Activated naive CD8-positive, alpha-beta T cell treated with anti-CD3 and anti-CD28 coated beads for 36 hours (primary cell): ENCODE measurements at places on chromosomes 11 and 22. TPM values are rescaled to one million over a fixed set of nuclear protein-coding genes. Genes with fewer than 3 reads are reported as not detected.
A peak's percentile ranks its signal among the peaks of the same experiment; 100 is the strongest.

HEPN1 gene
- total RNA-seq: not detected

PGA5 gene
- total RNA-seq: not detected

ELFN2 gene
- 0.20 TPM for total RNA-seq

TOM1 gene
- total RNA-seq: 13.9 TPM

BTBD10 gene
- total RNA-seq: 18.6 TPM

C22orf42 gene
- not detected for total RNA-seq

HINFP gene
- 20.3 TPM for total RNA-seq

MS4A3 gene
- total RNA-seq: not detected

DNA sequence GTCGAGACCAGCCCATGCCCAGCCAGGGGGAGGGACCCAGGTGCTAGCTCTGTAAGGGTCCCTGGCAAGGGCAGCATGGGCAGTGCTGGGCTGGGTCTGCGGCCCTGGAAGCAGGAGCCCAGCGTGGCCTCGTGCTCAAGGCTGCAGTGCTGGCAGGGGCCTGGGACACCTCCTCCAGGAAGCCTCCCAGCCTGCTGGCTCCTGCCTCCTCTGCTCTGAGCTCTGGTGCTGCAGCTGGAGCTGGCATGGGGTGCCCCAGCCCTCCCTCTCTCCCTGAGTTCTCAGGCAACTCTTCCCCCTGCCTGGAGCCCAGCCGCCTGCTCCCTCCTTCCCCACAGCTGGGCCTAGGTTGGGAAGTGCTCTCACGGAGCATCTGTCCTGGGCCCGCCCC lies 6.8 kb downstream of the INS start:
- no peaks in the 10 kb centered on the region for H3K36me3 ChIP-seq
- no peak overlapping the region for H3K27ac ChIP-seq
- no peak overlapping the region for H3K4me3 ChIP-seq
- peaks cover 21% of the 10 kb centered on the region for H3K27me3 ChIP-seq
- DNase-seq: no peak

- no peaks in the 10 kb centered on the region for H3K36me3 ChIP-seq
- H3K27me3 ChIP-seq: peaks cover 54% of the 10 kb centered on the region
- H3K27ac ChIP-seq: no peak overlapping the region
- H3K4me3 ChIP-seq: no peak overlapping the region
- DNase-seq: no peak
Measured at GRCh38 chr11:121210445-121211080, 82.0 kb upstream of the SC5D start.

DNA sequence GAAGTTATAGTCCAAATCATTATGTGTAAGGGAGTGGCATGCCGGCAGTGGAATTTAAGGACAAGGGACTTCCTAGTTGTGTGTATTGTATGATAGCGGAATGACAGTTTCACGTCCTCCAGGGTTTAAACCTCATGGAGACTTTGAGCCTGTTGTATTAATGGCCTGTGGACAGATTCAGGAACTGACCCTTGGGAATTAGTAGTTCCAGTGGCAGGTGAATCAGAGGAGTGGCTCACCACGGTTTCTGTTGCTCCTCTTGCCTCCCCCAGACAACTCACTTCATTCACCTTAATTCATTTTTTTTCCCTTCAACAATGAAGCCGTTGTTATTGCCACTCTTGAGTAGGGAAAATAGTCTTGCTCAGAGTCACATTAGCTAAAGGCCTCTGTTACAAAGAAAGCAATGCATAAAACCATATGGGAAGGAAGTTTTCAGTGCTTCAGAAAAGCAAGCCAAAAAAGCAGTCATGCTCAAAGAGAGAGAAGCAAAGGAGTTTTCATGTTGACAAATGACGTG lies 22.6 kb downstream of the AMOTL1 start:
- H3K4me1 ChIP-seq: no peaks in the 10 kb centered on the region
- H3K27me3 ChIP-seq: no peaks in the 10 kb centered on the region
- H3K36me3 ChIP-seq: no peaks in the 10 kb centered on the region
- no peak overlapping the region for H3K4me3 ChIP-seq

DNA sequence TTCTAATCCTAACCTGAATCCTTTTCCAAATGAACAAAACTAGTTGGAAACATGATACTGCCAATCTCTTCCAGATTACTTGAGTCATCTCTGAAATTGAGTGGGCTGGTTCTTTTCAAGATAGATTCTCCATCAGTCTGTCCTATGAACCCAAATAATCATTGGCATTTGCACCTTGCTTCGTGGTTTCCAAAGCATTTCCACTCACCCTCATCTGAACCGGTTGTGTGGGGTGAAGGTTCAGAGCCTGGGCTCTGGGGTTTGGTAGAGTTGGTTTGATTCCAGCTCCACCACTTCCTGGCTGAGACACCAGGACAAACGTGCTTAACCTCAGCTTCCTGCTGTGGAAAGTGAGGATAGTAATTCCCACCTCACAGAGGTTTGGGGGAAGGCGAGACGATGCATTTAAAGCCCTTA lies 206.4 kb upstream of the E2F8 start:
- no peak for DNase-seq
- H3K27me3 ChIP-seq: peaks cover 29% of the 10 kb centered on the region
- H3K36me3 ChIP-seq: no peaks in the 10 kb centered on the region
- H3K4me1 ChIP-seq: peaks cover 7% of the 10 kb centered on the region
- no peak overlapping the region for H3K27ac ChIP-seq

DNA sequence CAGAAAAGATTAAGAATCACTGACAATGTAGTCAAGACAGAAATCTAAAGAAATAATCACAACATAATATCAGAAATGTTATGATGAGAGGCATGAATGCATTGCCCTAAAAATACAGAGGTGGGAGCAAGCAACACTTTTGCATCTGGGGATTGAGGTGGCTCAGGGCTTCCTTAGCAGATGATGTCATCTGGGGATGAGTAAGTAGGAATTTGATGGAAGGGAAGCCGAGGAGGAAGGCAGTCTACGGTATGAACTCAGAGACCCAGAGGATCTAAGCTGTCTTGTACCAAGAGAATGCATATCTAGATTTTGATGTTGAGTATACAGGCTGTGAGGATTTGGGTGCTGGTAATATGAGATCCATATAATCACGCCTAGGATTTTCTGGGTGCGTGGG lies 193.0 kb upstream of the SNX19 start:
- no peaks in the 10 kb centered on the region for H3K4me1 ChIP-seq
- H3K27ac ChIP-seq: no peak overlapping the region
- H3K27me3 ChIP-seq: peaks cover 8% of the 10 kb centered on the region
- no peak for DNase-seq

DNA sequence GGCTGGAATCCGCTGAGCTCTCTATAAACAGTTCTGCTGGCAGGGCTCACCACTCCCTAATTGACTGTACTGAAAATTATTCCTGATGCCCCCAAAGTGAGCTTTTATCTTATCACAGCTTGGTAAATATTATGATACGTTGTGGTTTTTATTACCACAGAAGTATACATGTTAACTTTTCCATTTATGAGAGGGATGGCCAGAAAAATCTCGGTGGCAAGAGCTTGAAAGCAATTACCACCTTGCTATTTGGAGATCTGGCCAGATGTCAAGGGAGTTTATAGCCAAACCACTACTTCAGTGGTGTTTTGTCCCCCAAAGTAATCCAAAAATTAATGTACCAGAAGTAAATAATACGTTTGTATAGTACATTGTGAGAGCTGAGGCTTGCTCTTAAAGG lies 75.4 kb upstream of the RCN1 start:
- no peak overlapping the region for H3K27ac ChIP-seq
- H3K27me3 ChIP-seq: peaks cover 14% of the 10 kb centered on the region
- DNase-seq: no peak
- no peaks in the 10 kb centered on the region for H3K36me3 ChIP-seq
- H3K4me1 ChIP-seq: no peaks in the 10 kb centered on the region

- DNase-seq: no peak
- H3K27me3 ChIP-seq: no peaks in the 10 kb centered on the region
- peaks cover 4% of the 10 kb centered on the region for H3K36me3 ChIP-seq
- peak overlapping the region; percentile 81 for H3K27ac ChIP-seq
- H3K4me3 ChIP-seq: no peak overlapping the region
- peaks cover 23% of the 10 kb centered on the region for H3K4me1 ChIP-seq
Measured at GRCh38 chr22:37894939-37895670, 11.0 kb upstream of the MICALL1 start.

DNA sequence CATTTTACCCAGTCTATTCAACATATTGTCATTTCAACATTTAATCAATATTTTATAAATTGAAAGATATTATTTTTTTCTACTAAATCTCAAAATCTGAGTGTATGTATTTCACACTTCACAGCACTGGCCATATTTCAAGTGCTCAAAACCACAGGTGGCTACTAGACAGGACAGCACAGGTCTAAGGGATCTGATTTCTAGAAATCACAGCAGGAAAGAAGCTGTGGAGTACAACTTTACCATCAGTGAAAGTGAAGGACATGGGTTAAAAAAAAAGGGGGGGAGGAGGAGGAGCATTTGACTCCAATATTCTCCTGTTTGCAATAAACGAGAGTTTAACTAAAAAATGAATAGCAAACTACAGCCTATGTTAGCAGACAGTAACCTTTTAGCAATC lies 4.5 kb downstream of the PRDM10 start:
- H3K27ac ChIP-seq: no peak overlapping the region
- H3K27me3 ChIP-seq: no peaks in the 10 kb centered on the region
- DNase-seq: no peak
- H3K4me3 ChIP-seq: no peak overlapping the region
- H3K4me1 ChIP-seq: peaks cover 19% of the 10 kb centered on the region

- H3K36me3 ChIP-seq: no peaks in the 10 kb centered on the region
- H3K27ac ChIP-seq: no peak overlapping the region
- H3K4me1 ChIP-seq: no peaks in the 10 kb centered on the region
Measured at GRCh38 chr11:107678632-107678971, 33.3 kb downstream of the SLN start.

GRCh38 chr22:30823015-30823370 lies 128.3 kb downstream of the OSBP2 start:
- no peaks in the 10 kb centered on the region for H3K36me3 ChIP-seq
- no peak overlapping the region for H3K27ac ChIP-seq
- DNase-seq: no peak
- H3K27me3 ChIP-seq: peaks cover 35% of the 10 kb centered on the region
- H3K4me1 ChIP-seq: peaks cover 11% of the 10 kb centered on the region

GRCh38 chr11:73464347-73464746 lies 88.1 kb downstream of the RELT start:
- peaks cover 7% of the 10 kb centered on the region for H3K36me3 ChIP-seq
- no peak overlapping the region for H3K4me3 ChIP-seq
- no peak overlapping the region for H3K27ac ChIP-seq
- no peak for DNase-seq

- no peak overlapping the region for H3K27ac ChIP-seq
- H3K36me3 ChIP-seq: peaks cover 4% of the 10 kb centered on the region
- no peak overlapping the region for H3K4me3 ChIP-seq
Measured at GRCh38 chr11:7581021-7581590, 67.3 kb downstream of the PPFIBP2 start.

DNA sequence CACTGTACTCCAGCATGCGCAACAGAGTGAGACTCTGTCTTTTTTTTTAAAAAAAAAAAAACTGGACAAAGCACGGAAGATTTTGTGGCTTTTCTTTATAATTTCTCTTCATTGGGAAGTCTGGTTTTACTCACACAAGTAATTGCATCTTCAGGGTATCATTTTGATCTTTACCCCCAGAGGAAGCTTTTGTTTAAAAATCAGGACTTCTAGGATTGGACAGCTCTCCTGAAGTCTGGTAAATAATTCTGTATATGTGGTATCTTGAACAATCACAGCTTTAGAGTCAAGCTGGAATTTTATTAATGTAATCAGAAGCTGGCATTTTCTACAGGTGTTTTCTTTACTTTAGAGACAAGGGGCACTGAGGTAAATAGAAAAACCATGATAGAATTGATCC lies 208.1 kb upstream of the NARS2 start:
- no peaks in the 10 kb centered on the region for H3K4me1 ChIP-seq
- no peaks in the 10 kb centered on the region for H3K36me3 ChIP-seq
- H3K27me3 ChIP-seq: peaks cover 3% of the 10 kb centered on the region
- H3K27ac ChIP-seq: no peak overlapping the region
- no peak for DNase-seq

GRCh38 chr11:70544067-70544773 lies 145.9 kb downstream of the CTTN start:
- H3K4me3 ChIP-seq: no peak overlapping the region
- H3K27me3 ChIP-seq: no peaks in the 10 kb centered on the region
- no peak overlapping the region for H3K27ac ChIP-seq
- no peaks in the 10 kb centered on the region for H3K36me3 ChIP-seq

- no peak overlapping the region for H3K4me3 ChIP-seq
- H3K27ac ChIP-seq: no peak overlapping the region
- no peaks in the 10 kb centered on the region for H3K36me3 ChIP-seq
- no peak for DNase-seq
- no peaks in the 10 kb centered on the region for H3K4me1 ChIP-seq
- no peaks in the 10 kb centered on the region for H3K27me3 ChIP-seq
Measured at GRCh38 chr11:94835594-94835927, 67.4 kb downstream of the AMOTL1 start.

DNA sequence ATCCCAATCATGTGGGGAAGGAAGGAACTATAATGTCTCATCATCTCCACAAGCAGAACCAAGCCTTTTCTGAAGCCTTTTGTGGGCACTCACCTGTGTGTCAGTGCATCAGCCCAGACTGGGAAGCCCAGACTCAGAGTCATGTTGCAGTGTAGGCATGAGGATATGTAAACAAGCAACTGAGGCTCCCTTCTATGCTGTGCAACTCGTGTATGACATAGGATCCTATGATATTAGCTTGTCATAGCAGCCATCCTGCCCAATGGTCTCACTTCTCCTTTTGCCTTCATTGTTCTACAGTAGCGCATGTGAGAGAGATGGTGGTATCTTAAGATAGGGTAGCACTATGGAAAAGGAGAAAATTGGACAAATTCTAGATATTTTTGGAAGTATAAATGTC lies 103.4 kb upstream of the OLFML1 start:
- H3K4me1 ChIP-seq: no peaks in the 10 kb centered on the region
- no peak for DNase-seq
- H3K36me3 ChIP-seq: no peaks in the 10 kb centered on the region
- no peak overlapping the region for H3K4me3 ChIP-seq
- peaks cover 13% of the 10 kb centered on the region for H3K27me3 ChIP-seq

DNA sequence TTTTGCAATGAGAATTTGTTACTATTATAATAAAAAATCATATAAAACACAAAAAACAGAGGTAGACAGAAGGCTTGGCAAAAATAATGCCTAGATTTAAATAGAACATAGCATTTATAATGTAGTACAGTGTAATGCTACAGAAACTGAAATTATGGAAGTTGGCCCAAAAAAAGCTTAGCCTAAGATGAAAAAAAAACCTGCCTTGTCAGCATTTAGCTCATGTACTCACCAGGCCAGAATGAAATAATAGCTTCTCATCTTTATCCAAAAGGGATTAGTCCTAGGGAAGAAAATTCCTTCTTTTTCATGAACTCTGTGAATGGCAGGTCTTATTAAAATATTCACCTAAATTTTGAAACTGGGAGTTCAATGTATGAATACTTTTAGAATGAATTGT lies 951.1 kb downstream of the LRRC4C start:
- no peak overlapping the region for H3K4me3 ChIP-seq
- no peaks in the 10 kb centered on the region for H3K27me3 ChIP-seq
- H3K36me3 ChIP-seq: no peaks in the 10 kb centered on the region
- no peak for DNase-seq
- no peaks in the 10 kb centered on the region for H3K4me1 ChIP-seq

GRCh38 chr11:46254133-46254491 lies 23.4 kb upstream of the CREB3L1 start:
- H3K27me3 ChIP-seq: no peaks in the 10 kb centered on the region
- H3K36me3 ChIP-seq: no peaks in the 10 kb centered on the region
- H3K27ac ChIP-seq: no peak overlapping the region
- DNase-seq: no peak
